Endothelial cell (in vitro differentiated cells): ENCODE measurements at places on chromosomes 13 and 19. TPM values are rescaled to one million over a fixed set of nuclear protein-coding genes. Genes with fewer than 3 reads are reported as not detected.
A peak's percentile ranks its signal among the peaks of the same experiment; 100 is the strongest.

DNA sequence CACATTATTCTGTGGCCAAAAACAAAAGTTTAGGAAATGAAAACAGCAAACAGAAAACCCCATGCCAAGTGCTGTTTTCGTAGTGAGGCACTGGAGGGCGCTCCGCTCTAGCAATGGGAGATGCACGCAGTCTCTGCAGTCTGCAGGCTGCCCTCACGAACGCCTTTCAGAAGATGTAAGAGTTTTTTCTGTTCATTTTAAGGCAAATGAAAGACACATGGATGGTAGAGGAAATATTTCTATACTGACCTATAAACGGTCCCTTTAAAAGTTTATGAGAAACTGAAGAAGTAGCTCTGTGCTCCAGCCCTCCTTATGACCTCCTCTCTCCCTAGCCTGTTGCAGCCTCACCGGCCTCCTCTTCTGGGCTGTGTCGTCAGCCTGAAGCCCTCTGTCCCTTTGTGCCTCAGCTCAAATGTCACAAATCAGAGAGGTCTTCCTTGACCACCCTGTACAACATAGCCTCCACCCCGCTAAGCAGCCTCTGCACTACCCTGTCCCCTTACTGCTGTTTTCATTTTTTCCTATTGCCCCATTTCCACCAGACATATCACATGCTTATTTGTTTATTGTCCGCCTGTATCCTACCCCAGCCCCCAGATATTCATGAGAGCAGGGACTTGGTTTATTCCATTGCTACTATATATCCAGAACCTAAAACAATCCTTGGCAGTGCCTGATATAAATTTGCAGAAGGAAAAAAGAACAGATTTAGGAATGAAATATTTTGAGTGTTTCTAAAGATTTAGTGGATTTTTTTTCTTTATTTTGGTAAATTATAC is 116.4 kb downstream of the TM9SF2 start:
- H3K27ac ChIP-seq: no peak overlapping the region
- no peak overlapping the region for H3K4me3 ChIP-seq
- no peaks in the 10 kb centered on the region for H3K36me3 ChIP-seq
- H3K4me1 ChIP-seq: peaks cover 5% of the 10 kb centered on the region
- DNase-seq: peak; percentile 67
- H3K27me3 ChIP-seq: peaks cover 9% of the 10 kb centered on the region

GRCh38 chr19:10346509-10346908 is 7.1 kb upstream of the ICAM3 start:
- H3K27ac ChIP-seq: no peak overlapping the region
- no peaks in the 10 kb centered on the region for H3K4me1 ChIP-seq
- H3K27me3 ChIP-seq: peaks cover 7% of the 10 kb centered on the region
- peaks cover 3% of the 10 kb centered on the region for H3K36me3 ChIP-seq
- no peak overlapping the region for H3K4me3 ChIP-seq
- no peak for DNase-seq

- H3K4me3 ChIP-seq: peak overlapping the region; percentile 56
- H3K27me3 ChIP-seq: peaks cover 3% of the 10 kb centered on the region
- peaks cover 48% of the 10 kb centered on the region for H3K36me3 ChIP-seq
- H3K27ac ChIP-seq: peak overlapping the region; percentile 90
These were observed 45.5 kb downstream of the COL4A1 start for GRCh38 chr13:110261166-110262081.

DNA sequence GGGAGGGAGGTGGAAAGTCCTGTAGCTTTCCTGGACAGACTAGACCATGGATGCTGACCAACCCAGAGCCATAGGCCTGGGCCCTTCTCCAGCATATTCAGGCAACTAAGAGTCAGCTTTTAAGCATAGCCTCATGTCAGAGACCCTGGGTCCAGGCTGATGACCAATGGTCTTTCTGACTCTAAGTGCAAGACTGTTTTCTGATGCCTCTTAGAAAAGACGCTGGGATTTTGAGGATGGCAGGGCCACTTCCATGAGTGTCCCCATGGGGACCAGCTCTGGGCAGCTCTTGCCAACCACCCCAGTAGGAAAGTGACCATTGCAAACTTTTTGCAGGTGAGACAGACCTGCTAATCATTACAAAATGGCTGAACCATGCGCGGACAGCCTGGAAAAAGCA is 135.6 kb upstream of the KL start:
- no peak overlapping the region for H3K4me3 ChIP-seq
- no peak for DNase-seq
- H3K4me1 ChIP-seq: no peaks in the 10 kb centered on the region
- H3K27ac ChIP-seq: no peak overlapping the region

GRCh38 chr19:33216198-33216830 is 9.3 kb downstream of the SLC7A10 start:
- H3K27ac ChIP-seq: peak overlapping the region; percentile 57
- no peak for DNase-seq
- H3K4me1 ChIP-seq: no peaks in the 10 kb centered on the region
- peaks cover 13% of the 10 kb centered on the region for H3K27me3 ChIP-seq

GRCh38 chr13:29901710-29902631 is 51.6 kb upstream of the UBL3 start:
- no peak overlapping the region for H3K27ac ChIP-seq
- H3K4me3 ChIP-seq: no peak overlapping the region
- no peaks in the 10 kb centered on the region for H3K36me3 ChIP-seq

DNA sequence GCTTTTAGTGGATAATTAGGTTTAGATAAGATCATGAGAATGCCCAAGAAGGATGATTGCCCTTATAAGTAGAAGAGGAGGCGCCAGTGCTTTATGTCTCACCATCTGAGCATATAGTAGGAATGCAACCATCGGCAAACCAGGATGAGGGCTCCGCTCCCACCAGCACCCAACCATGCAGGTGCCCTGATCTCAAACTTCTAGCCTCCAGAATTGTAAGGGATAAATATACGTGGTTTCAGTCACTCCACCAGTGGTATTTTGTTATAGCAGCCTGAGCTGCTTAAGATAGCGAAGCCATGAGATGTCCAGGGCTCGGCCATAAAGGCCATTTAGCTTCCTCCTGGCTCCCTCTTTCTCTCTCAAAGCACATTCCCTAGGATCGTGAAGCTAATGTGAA is 413.9 kb downstream of the MZT1 start:
- H3K36me3 ChIP-seq: no peaks in the 10 kb centered on the region
- no peaks in the 10 kb centered on the region for H3K27me3 ChIP-seq
- H3K27ac ChIP-seq: no peak overlapping the region
- no peak for DNase-seq

DNA sequence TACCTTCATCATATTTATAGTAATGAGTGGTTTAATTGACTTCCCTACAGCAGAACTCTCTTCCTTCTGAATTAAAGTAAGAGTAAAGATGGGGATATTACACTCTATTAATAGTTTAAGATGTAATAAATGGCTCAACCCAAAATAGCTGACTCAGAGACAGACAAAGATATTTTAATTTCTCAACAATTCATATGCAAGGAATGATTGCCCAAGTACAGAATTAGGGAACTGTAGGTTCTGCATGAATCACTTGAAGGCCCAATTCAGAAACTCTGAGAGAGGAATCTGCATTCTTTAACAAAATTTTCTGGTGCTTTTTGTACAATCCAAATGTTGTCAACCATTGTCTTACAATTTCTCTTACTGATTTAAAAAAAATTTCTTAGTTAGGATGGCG is 42.9 kb upstream of the PCDH9 start:
- no peak overlapping the region for H3K4me3 ChIP-seq
- DNase-seq: no peak
- no peak overlapping the region for H3K27ac ChIP-seq
- no peaks in the 10 kb centered on the region for H3K36me3 ChIP-seq
- no peaks in the 10 kb centered on the region for H3K4me1 ChIP-seq
- H3K27me3 ChIP-seq: no peaks in the 10 kb centered on the region

Gene RSPH6A
- total RNA-seq: 0.28 TPM

Gene NPAS1
- 1.0 TPM for total RNA-seq

- no peak overlapping the region for H3K27ac ChIP-seq
- peaks cover 20% of the 10 kb centered on the region for H3K27me3 ChIP-seq
- H3K36me3 ChIP-seq: peaks cover 40% of the 10 kb centered on the region
- peak overlapping the region; percentile 59 for H3K4me3 ChIP-seq
These were observed 1.6 kb downstream of the P2RY11 start for GRCh38 chr19:10112895-10113591.

DNA sequence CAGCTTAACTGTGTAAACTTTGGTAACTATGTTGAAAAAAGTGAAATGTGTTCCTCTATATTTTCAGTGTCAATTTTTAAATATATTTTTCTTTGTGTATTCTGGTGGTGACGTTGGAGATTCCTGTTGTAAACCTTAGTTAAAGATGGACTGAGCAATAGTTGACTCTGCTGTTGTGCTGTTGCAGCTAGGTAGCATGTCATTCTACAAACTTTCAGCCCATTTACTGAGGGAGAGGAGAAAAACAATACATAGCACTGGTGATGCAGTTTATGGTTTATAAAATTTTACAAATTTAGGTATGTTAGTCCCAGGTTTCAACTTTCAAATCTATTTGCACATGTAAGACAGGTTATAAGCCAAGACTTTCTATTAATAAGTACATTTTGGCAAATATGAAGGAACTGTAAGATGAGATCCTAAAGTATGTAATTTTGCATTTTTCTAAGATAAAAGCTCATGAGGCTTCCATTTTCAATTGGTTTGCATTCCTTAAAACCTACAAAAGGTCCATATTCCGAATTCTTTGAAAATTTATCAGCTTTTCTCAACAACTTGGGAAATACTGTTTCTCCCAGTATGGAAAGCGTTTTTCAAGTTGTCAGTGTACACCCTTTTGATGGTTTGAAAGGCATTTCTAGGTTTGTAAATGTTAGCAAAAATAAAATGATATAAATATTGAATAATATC is 1.5 kb downstream of the NDFIP2 start:
- H3K27me3 ChIP-seq: peaks cover 9% of the 10 kb centered on the region
- peaks cover 18% of the 10 kb centered on the region for H3K4me1 ChIP-seq
- peak overlapping the region; percentile 98 for H3K27ac ChIP-seq
- DNase-seq: no peak
- peak overlapping the region; percentile 99 for H3K4me3 ChIP-seq

Gene PIK3R2
- total RNA-seq: 28.0 TPM

DNA sequence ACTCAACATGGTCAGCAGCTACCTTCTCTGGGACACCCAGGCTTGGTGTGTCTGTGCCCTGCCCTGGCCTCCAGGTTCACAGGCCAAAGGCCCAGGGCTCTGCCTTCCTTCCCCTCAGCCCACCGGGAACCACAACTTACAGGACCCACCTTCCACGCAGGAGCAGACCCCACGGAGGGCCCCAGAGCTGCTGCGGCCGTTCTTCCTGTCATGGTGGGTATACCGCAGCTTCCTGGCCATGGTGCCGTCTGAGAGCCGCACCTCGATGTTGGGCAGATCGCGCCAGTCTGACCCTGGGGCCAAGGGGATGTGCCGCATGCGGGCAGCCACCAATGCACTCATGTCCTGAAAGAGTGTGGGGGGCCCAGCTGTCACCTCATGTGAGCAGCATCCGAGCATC is 17.2 kb upstream of the EIF3G start:
- no peak overlapping the region for H3K4me3 ChIP-seq
- no peak for DNase-seq
- H3K36me3 ChIP-seq: peaks cover 26% of the 10 kb centered on the region

DNA sequence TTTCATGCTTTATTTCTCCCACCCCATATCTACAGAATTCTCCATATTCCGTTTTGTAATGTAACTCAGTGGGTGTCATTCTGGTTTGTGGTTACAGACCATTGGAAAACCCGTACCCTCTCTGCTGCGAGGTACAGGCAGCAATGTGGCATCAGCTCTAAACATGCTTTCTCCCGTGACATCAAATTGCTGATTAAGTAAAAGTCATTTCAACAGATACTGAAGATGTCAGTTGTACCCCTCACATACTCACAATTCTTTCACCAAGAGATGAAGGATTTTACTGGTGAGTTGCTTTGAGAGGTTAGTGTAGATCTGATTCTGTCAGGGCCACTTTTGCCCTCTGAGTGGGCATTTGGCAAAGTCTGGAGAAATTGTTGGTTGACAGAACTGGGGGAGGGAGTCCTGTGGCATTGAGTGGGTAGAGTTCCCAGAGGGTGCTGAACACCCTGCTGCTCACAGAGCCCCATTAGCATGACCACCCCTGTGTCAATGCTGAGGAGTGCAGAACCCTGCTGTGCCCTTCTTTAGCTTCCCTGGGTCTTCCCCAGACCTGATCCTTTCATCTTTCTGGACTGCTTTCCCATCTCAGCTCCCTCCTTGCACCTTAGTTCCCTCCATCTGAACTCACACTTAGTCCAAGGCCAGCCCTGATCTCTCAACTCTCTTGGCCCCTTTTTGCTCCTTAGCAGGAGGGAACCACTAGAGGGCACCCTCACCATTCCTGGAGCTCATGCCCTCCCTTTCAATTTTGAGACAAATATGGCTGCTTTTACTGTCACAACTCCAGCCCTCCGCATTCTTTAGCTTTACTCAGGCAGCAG is 39.9 kb upstream of the CEACAM8 start:
- no peaks in the 10 kb centered on the region for H3K36me3 ChIP-seq
- peaks cover 10% of the 10 kb centered on the region for H3K27me3 ChIP-seq
- no peaks in the 10 kb centered on the region for H3K4me1 ChIP-seq
- no peak overlapping the region for H3K27ac ChIP-seq
- H3K4me3 ChIP-seq: no peak overlapping the region
- DNase-seq: peak; percentile 75

GRCh38 chr19:17539238-17540117 is 16.0 kb upstream of the COLGALT1 start:
- peaks cover 22% of the 10 kb centered on the region for H3K27me3 ChIP-seq
- H3K4me3 ChIP-seq: peak overlapping the region; percentile 82
- H3K4me1 ChIP-seq: peaks cover 15% of the 10 kb centered on the region

- H3K4me1 ChIP-seq: no peaks in the 10 kb centered on the region
- H3K27ac ChIP-seq: no peak overlapping the region
- H3K27me3 ChIP-seq: peaks cover 5% of the 10 kb centered on the region
- no peak overlapping the region for H3K4me3 ChIP-seq
- no peaks in the 10 kb centered on the region for H3K36me3 ChIP-seq
- DNase-seq: no peak
These were observed 18.1 kb downstream of the DDX39A start for GRCh38 chr19:14400951-14401431.

Gene SPACA4
- total RNA-seq: not detected

DNA sequence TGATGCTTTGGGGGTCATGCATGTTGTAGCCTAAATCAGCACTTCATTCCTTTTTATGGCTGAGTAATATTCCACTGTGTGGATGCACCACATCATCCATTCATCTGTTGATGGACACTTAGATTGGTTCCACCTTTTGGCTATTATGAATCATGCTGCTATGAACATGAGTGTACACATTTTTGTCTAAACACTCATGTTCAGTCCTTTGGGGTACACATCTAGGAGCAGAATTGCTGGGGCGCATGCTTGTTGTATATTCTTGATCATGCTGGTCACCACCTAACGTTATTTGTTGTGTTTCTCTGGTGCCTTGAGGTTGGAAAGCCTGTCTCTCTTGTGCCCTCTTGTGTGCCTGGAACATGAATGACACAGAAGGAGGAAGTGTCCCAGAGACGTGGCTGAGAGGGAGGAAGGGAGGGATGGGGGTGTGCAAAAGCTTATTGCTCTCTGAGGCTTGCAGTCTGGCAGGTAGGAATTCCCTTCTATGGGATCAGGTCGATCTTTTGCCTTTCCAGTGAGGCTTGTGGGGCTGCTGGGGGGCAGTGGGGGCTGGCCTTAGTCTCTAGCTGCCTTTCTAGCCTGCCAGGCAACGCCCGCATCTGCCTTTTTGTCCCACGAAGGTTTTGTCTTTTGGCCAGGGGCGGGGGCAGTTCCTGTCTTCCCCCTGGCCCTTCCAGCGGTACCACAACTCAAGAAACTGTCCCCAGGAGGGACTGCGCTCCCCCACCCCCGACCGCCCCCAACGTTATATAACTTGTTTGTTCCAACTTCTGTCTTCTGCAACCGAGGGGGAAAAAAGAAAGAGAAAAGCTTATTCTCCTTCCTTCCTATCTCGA is 7.6 kb downstream of the KLHL26 start:
- H3K27ac ChIP-seq: no peak overlapping the region
- H3K27me3 ChIP-seq: peaks cover 5% of the 10 kb centered on the region
- no peak overlapping the region for H3K4me3 ChIP-seq
- DNase-seq: no peak
- no peaks in the 10 kb centered on the region for H3K36me3 ChIP-seq
- peaks cover 6% of the 10 kb centered on the region for H3K4me1 ChIP-seq

Gene ERICH4
- not detected for total RNA-seq
